ENCODE measurements at places on chromosomes 6 and 20.

DNA sequence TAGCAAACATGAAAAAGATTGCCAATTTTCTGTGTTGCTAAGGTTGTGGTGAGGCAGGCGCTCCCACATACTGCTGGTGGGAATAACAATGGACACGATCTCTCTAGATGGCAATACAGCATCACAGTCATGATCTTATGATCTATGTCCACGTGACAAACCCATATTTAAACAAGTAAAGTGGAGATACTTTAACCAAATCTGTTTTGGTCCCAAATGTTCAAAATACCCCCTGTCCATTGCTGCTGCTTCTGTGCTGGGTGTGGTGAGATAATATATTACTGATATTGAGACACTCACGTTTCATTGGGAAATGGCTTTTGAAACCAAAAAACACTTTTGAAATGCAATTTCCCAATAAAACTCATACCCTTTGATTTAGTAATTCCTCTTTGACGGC lies 23.0 kb downstream of the SIRPD start:
- DNase-seq: no peak

DNA sequence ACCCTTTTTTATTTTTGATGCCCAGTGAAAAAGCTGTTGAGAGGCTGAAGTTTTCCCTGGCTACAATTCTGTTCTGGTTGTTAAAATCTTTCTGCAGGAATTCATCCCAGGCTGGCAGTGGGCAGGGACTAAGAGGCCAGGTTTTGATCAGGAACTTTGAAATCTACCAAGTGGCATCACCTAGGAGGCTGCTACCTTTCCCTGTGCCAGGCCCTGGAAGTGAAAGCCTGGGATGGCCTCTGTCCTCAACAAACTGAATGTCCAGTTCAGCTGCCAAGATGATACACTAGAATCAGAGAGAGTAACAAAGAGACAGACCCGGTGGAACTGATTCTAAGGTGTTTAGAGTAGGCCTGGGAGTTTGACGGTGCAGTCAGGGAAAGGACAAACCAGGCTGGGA lies 596 bp downstream of the IYD start:
- no peak for DNase-seq

DNA sequence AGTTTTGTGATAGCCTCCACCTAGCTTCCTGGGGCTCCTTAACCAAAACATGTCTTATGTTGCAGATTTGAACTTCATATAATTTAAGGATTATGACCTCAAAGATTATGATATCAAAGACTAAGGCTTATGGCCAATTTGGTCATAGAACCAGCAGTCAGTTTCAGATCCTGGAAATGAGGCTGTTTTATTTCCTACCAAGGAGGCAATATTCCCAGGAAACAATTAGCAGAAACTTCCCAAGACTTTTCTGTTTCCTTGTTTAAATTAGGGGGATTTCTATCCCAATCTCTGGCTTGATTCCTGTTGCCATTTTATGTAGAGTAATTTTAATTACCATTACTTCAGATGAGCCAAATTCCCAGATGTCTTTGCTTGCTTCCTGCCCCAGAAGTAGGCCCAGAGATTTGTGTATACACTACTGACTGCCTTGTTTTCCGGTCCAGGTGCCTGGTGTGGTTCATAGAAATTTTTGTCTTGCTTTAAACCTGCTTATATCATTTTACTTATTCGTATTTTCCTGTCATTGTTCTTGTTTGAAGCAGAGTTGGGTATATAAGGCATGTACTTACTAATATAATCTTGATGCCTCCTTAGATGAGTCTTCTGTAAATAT lies 119.2 kb upstream of the TMEM170B start:
- DNase-seq: no peak

GRCh38 chr6:166658115-166658791 lies 31.2 kb upstream of the RPS6KA2 start:
- DNase-seq: no peak

GRCh38 chr6:11551053-11551452 lies 13.5 kb downstream of the TMEM170B start:
- no peak for DNase-seq

Measured in T1000 (cell line).